ENCODE measurements at places on chromosomes 16 and 17.

- peak; percentile 86 for DNase-seq
- peak overlapping the region; percentile 48 for H3K27ac ChIP-seq
- H3K36me3 ChIP-seq, result no peaks in the 10 kb centered on the region
- no peak overlapping the region for H3K4me3 ChIP-seq
- H3K27me3 ChIP-seq, result peaks cover 50% of the 10 kb centered on the region
These were observed 34.4 kb downstream of the HNF1B start for GRCh38 chr17:37710344-37710886.

DNA sequence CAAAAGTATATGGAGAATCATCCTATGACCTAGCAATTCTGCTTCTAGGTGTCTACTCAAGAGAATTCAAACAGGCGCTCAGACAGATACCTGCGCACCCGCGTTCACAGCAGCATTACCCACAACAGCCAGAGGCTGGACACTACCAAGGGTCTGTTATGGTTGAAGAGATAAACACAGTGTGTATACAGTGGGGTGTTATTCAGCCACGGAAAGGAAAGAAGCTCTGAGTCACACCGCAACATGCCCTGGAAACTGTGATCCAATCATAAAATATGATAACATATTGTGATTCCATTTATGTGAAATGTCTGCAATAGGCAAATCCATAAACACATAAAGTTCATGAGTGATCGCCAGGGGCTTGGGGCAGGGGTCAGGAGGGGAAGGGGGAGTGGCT, 18.0 kb upstream of the JPH3 start:
- peaks cover 10% of the 10 kb centered on the region for H3K4me1 ChIP-seq
- no peak overlapping the region for H3K4me3 ChIP-seq
- H3K36me3 ChIP-seq, result no peaks in the 10 kb centered on the region

DNA sequence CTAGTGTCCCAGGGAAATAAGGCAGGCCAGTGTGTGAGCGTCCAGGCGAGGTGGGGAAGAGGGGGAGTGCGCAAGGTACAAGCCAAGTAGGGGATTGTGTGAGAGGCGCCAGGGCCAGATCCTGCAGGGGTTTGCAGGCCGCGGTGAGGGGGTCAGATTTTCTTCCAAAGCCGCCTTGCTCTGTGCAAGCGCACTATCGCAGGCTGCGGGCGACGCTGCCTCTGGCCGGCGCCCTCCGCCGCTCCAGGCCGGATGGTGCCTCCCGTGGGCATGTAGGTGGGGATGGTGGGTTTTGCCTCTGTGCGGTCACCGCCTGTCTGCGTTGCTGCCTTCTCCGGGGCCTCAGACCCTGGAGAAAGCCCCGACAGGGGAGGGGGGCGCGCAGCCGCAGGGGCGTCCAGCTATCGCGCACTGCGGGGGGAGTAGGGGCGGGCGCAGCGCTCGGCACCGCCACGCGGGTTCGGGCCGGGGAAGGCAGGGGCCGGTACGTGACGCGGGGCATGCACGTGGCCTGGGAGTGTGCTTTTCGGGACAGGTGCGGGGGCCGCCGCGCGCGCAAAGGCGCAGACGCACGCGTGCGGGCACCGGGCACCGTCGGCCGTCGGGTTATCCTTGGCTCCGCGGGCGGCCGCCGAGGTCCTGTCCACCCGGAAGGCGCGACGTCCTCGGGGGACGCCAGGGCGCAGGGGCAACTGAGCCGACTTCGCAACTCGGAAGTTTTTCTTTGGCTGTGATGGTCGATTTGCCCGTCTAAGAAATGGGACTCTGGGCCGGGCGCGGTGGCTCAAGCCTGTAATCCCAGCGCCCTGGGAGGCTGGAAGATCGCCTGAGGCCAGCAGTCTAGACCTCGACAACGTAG, 1.1 kb upstream of the HAPSTR1 start:
- H3K4me1 ChIP-seq, result peaks cover 15% of the 10 kb centered on the region
- H3K27ac ChIP-seq, result peak overlapping the region; percentile 61
- H3K36me3 ChIP-seq, result peaks cover 17% of the 10 kb centered on the region
- H3K27me3 ChIP-seq, result no peaks in the 10 kb centered on the region
- DNase-seq, result peak; percentile 32

- H3K27me3 ChIP-seq, result peaks cover 11% of the 10 kb centered on the region
- no peaks in the 10 kb centered on the region for H3K36me3 ChIP-seq
- no peak overlapping the region for H3K27ac ChIP-seq
- H3K4me3 ChIP-seq, result no peak overlapping the region
- DNase-seq, result no peak
These were observed 35.7 kb downstream of the GNAO1 start for GRCh38 chr16:56226845-56227525.

DNA sequence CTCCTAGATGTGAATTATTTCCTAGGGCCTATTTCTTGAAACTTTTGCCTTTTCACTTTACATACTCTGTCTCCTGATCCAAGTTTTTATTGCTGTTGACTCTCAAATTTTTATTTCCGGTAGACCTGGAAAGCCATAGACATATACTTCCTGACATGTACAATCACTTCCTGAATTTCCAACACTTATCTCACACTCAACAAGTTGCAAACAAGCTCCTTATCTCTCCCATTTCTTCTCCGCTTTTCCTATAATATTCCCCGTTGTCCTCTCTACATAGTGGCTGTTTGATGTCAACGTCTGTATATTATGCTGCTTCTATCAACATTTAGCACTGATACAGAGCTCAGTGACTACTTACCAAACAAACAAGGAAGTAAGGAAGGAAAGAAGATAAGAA, 59.3 kb downstream of the IKZF3 start:
- no peak overlapping the region for H3K27ac ChIP-seq
- no peaks in the 10 kb centered on the region for H3K36me3 ChIP-seq
- DNase-seq, result no peak
- no peaks in the 10 kb centered on the region for H3K27me3 ChIP-seq
- H3K4me3 ChIP-seq, result no peak overlapping the region
